ENCODE measurements at places on chromosomes 5 and 9.

DNA sequence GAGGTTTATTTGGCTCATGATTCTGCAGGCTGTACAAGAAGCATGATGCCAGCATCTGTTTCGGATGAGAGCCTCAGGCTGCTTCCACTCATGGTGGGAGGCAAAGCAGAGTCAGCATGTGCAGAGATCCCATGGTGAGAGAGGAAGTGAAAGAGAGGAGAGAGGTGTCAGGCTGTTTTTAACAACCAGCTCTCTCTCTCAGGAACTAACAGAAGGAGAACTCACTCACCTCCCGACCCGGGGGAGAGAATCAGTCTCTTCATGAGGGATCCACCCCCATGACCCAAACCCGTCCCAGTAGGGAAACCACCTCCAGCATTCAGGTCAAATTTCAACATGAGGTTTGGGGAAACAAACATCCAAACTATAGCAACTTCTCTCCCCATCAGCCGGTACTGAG, 187.7 kb downstream of the ENC1 start:
- DNase-seq, result no peak

- DNase-seq, result no peak
These were observed 765.2 kb upstream of the NUDT12 start for GRCh38 chr5:104327801-104328200.

- DNase-seq, result no peak
These were observed 88.4 kb downstream of the GALNT10 start for GRCh38 chr5:154278908-154279307.

DNA sequence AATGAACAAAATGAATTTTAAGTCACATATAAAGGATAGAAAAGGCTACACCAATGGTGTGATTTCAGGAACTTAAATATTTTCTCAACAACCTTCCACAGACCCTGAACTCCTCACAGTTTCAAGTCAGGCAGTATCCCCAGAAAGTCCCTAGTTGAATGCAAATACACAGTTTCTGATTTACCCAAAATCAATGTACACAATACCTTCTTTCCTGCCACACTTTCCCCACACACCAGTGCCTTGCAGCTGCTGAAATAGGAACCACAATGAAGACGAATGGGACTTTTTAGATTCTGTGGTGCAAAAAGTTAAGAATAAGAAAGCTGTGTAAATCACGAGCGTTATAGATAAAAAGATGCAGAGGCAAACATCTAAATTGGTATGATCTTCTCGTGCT, 552.4 kb upstream of the MEF2C start:
- no peak for DNase-seq

DNA sequence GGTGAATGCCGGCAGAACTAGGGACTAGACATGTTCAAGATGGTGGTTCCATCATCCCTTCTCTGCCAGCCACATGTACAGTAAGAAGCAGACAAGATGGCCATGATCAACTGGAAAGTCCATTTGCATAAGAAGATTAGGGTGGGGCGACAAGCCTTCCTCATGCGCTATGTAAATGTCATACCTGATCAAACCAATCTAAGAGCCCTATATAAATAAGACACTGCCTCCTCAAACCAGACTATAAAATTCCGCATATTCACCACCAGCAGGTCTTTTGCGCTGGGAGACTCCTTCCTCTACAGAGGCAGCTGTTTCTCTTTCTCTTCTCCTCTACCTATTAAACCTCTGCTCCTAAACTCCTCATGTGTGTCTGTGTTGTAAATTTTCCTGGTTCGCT, 53.8 kb downstream of the TIMD4 start:
- DNase-seq, result no peak

Data from GDM1 (cell line).